ENCODE measurements at places on chromosomes 6 and 20.

DNA sequence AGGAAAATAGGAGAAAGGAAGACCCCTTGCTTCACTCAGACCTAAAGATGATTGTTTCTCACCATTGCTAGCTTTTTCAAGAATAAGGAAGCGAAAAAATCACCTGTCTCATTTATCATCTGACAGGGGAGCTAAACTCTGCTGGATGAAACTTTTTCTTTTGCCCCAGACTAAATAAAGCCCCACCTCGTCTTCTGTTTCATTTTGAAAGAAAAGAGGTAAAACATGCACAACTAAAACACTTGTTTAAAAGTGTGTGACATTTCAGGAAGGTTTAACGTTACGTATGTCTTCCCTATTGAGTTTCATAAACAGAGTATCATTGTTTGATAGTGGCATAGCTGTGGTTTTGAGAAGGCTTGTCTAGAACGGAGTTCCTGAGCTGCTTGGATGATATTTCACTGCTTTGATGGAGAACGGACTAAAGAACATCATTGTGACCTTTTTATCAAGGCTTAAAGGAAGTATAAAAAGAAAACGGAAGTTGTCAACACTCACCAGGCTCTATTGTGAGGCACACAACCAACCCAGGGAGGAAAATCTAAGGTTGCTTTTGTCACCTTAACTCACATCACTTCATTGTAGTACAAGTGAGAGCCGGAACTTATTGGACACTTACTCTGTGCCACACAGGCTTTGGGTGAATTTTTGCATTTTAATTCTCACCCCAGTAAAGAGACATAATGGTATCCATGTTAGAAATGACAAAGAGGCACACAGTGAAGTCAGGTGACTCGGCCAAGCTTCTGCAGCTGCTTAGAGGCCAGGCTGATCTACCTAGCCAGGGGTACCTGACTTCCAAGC is 29.5 kb downstream of the TSHZ2 start:
- no peak for DNase-seq

- no peak for DNase-seq
Measured at GRCh38 chr20:60835876-60836275, 416.2 kb upstream of the CDH4 start.

GRCh38 chr6:148716811-148717210 is 30.0 kb upstream of the UST start:
- DNase-seq, result no peak

DNA sequence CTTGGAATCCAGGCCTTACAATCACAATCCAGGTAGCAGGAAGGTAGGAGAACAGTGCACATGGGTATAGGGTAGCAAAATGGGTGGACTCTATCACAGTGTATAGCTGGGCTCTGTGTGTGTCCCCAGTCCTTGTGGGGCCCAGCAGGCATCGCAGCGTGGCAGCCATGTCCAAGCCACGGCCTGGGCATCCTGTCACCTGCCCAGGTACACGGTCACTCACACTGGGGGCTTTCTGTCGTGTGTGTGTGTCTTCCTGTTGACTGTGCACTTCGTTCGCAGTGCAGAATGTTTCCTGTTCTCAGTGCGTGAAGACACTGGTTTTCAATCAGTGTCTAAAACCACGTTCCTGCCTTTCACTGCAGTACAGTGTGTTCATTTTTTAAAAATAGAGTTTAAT is 523.2 kb upstream of the JARID2 start:
- no peak for DNase-seq

DNA sequence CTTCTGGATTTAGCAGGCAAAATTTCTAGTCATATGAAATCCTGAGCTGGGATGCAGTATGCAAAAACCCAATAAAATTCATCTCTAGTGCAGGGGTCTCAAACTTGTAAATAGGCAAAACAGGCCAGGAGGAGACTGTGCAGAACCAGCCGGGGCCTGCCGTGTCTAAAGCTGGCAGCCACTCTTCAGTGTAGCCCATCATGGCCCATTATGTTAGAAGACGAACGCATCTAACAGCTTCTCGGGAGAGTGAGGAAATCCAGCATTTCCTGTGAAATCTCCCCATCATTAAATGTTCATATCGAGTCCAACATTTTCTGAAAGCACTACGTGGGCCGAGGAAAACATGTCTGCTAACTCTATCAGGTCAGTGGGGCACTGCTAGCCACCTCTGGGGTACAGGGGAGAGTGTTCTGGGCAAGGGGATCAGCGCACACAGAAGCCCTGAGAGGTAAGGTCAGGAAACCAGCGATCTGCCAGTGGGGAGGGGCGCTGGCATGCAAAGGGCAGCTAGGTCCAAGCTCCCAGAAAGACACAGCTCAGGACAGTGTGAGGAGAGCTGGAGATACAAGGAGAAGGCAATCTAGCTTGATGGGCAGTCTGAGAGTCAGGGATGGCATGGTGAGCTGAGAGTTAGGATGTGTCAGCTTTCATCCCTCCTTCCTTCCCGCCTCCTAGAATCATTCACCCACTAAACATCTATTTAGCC is 144.2 kb downstream of the PREX1 start:
- no peak for DNase-seq

DNA sequence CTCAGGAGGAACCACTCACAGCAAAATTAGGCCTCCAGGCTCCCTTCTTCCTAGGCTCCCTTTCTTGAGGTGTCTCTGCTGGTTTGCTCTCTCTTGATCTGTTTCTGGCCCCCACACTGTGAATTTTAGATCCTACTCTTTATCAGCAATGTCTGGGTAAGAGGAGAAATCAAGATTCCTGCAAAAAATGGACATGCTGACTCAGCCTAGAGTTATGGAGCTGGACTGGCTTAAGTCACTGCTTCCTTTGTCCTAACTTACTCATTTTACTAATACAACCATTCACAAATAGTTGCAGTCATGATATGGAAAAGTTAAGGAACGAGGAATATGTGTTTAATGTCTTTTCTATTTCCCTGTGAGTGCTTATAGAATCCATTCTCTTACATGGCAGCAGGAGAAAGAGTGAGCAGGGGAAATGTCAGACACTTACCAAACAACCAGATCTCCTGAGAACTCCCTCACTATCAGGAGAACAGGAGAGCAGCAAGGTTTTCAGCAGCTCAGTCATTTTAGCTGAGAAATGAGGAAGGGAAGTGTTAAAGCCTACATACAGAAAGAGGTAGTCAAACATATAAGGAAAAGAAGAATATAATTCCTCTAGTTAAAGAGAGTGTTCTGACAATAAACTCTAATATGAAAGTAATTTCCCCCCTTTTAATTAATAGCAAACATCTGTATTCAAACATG is 160.8 kb downstream of the PDE7B start:
- no peak for DNase-seq

GRCh38 chr6:41939848-41940758 is 1.5 kb downstream of the CCND3 start:
- DNase-seq, result no peak

DNA sequence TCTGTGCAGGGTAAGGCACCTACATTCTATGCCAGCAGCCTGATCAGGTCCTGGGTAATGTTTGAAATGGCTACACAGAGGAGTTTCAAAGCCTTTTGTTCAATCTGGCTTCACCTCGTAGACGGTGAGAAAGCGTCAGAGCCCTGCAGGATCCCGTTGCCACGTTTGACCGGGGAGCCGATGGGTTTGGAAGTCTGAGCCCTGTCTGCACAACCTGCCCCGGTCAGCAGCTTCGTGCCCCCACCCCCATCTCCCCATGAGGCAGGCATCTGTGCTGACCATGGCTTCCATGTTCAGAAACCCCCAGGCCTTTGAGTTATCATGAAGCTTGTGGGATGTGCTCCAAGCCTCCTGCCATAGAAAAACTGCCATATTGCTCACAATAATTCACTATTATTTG is 63.9 kb downstream of the PTPN1 start:
- DNase-seq, result no peak

DNA sequence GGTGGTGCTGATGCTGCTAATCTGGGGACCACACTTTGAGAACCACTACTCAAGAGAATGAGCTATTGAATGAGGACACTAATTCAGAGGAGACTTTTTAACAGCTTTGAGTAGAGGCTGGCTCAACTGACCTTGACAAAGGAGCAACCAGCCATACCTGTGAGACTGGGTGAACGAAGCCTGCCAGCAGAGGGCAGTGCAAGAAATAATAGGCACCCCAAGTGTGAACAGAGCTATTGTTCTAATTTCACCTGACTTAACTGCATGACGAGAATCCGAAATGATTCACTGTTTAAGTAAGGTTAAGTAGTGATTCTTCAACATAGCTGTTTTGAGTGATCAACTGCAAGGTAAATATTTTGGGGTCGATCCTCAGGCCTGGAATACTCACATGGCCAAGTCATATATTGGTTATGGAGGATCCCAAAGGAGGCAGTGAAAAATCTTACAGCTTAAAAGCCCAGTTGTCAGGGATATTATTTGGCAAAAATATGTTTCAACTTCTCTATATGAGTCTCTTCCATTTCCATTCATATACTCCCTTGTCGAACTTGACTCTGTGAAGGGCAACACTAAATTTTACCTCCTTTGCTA is 550.5 kb upstream of the MARCKS start:
- no peak for DNase-seq

DNA sequence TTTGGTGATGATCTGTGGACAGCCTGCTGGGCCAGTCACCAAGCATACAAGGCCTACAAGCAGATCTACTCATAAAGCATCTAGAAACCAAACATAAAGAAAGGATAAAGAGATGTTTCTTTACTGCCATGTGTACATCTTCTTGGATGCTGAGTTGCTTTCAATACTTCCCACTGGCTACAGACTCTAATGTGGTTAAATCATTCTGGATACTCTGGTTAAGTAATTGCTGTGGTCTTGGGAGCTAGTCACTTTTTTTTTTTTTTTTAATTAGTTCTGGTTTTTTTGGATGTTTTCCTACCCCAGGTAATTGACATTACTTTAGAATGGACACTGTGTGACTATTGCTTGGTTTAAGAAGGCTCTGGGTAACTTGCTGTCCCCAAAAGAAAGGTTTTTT is 215.4 kb upstream of the RUNX2 start:
- no peak for DNase-seq

GRCh38 chr20:1830240-1830639 is 65.0 kb upstream of the SIRPA start:
- no peak for DNase-seq

DNA sequence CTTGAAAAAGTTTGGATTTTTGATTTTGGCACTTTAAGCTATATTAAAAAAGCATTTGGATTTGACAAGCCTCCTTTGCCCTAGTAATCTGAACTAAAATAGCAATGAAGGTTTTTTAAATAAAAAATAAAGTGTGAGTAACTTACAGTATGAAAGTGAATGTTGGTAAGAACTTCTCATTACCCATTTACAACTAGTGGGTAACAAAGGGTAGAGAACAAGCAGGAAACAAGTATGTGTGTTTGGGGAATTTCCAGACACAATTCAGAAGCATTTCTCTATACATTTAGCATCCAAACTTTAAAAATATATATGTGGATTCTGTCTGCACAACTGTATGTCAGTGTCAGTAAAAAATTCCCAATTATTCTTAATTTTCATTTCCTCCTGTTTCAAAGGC is 2.9 kb downstream of the TMEM30A start:
- DNase-seq, result no peak

- no peak for DNase-seq
Measured at GRCh38 chr6:113377362-113377942, 479.7 kb upstream of the MARCKS start.

DNA sequence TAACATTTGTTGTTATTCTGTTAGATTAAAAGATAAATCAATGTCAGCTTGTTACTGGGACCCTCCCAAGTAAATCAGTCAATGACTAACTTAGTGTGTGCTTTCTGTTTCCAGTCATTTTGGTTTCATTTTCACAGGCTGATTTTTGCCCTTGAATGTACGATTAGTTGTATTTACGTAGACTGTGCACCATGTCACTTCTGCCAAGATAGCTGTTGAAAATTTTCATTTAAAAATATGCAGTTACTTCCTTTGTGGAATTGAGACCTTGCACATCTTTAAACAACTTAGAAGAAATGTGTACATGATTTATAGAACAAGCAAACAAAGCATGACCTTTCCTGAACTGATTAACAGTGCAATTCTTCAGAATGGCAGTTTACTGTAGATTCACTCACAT is 944.8 kb upstream of the CITED2 start:
- DNase-seq, result no peak

- DNase-seq, result no peak
Measured at GRCh38 chr6:7526755-7527154, 14.7 kb upstream of the DSP start.

GRCh38 chr6:167445568-167445967 is 120.7 kb downstream of the TTLL2 start:
- no peak for DNase-seq

DNA sequence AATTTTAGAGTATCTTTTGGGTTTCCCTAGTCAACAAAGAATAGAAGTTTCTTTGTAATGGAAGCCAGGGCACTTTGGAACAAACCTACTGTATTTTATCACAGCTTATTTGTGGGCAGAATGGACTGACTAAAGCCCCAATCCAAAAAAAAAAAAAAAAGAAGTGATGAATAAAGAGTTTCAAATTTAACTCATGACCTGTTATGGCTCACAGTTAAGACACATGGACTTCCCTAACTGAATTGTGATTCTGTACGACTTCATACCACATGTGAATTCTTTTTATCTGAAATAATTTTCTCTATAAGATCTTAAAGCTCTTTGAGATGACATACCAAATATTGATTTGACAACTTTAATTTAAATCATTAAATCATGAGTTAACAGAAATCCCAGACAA is 77.2 kb downstream of the FILIP1 start:
- DNase-seq, result no peak

- DNase-seq, result no peak
Measured at GRCh38 chr6:127076466-127076865, 42.0 kb upstream of the RSPO3 start.

DNA sequence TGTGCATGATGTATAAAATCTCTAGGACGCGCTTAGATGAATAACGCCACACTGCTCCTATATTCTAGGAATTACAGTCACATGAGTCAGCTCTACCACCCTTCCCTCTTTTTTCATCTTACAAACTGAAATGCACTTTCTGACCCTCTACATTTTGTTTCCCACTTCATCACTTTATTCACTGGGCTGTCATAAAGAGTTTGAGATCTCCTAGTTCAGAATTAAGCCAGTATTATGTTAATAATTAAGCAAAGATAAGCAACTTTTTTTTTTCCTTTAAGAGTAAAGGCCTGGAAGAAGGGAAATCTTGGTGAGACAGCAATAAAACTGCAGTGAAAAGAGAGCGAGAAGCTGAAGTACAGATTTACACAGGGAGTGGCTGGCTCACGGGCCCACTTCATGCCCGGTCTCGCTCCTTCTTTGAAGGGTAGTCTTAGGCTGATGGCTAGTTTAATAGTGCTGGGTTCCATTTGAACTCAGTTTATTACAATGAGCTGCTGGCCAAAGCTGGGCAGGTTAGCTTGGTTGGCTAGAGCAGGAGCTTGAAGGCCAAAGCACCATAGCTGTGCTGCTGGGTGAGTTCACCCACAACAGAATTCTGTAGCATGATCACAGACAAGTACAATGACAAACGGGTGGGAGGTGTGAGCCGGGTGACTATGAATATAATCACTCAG is 110.6 kb downstream of the MAP7 start:
- no peak for DNase-seq

GRCh38 chr20:19929481-19930145 is 87.5 kb upstream of the NAA20 start:
- DNase-seq, result no peak

DNA sequence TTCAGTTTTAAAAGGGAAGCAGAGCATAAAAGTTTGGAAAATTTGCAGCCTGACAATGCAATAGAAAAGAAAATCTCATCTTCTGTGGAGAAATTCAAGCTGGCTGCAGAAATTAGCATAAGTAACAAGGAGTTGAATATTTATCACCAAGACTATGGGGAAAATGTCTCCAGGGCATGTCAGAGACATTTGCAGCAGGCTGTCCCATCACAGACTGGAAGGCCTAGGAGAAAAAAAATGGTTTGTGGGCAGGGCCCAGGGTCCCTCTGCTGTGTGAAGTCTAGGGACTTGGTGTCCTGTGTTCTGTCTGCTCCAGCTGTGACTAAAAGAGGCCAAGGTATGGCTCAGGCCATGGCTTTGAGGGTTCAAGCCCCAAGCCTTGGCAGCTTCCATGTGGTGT is 8.1 kb upstream of the LAMA2 start:
- no peak for DNase-seq
